ENCODE measurements at places on chromosomes 4 and X. TPM values are rescaled to one million over a fixed set of nuclear protein-coding genes. Genes with fewer than 3 reads are reported as not detected.

PHOX2B gene
- total RNA-seq: not detected

FGF5 gene
- 0.15 TPM for total RNA-seq

HPGD gene
- total RNA-seq: not detected

ITIH6 gene
- not detected for total RNA-seq

GRCh38 chrX:8868070-8868773 lies 67.0 kb upstream of the FAM9A start:
- no peak for DNase-seq

DNA sequence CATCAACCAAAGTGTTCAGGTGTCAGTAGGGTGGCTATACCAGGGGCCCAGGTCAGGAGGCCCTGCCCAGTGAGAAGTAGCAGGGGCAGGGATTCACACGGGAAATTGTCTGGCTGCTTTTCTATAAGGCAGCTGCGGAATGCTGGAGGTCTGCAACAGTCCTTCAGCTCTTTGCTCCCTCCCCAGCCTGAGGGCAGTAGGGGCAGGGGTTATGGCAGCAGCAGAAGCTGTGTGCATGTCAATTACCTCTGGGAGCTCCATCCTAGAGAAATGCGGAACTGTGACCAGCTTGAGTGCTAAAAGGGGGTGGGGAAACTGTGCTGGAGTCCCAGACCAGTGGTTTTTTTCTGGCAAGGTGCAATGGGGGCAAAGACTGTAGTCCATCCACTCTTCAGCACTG lies 810.4 kb downstream of the PCDH7 start:
- no peak for DNase-seq

- peak; percentile 51 for DNase-seq
These were observed 53.8 kb upstream of the OTUD4 start for GRCh38 chr4:145234091-145234706.

DNA sequence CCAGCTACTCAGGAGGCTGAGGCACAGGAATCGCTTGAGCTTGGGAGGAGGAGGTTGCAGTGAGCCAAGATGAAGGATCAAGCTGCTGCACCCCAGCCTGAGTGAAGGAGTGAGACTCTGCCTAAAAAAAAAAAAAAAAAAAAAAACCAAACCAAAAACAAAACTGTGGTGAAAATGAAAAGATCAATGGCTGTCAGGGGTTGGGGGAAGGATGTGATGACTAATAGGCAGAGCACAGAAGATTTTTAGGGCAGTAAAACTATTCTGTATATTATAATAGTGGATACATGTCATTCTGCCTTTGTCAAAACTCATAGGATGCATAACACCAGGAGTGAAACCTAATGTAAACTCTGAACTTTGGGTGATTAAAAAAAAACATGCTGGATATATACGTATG lies 69.9 kb upstream of the ELOVL6 start:
- no peak for DNase-seq

- no peak for DNase-seq
These were observed 37.9 kb upstream of the TRPC3 start for GRCh38 chr4:121989715-121990114.

- no peak for DNase-seq
These were observed 338.7 kb upstream of the MAOA start for GRCh38 chrX:43317378-43317777.

DNA sequence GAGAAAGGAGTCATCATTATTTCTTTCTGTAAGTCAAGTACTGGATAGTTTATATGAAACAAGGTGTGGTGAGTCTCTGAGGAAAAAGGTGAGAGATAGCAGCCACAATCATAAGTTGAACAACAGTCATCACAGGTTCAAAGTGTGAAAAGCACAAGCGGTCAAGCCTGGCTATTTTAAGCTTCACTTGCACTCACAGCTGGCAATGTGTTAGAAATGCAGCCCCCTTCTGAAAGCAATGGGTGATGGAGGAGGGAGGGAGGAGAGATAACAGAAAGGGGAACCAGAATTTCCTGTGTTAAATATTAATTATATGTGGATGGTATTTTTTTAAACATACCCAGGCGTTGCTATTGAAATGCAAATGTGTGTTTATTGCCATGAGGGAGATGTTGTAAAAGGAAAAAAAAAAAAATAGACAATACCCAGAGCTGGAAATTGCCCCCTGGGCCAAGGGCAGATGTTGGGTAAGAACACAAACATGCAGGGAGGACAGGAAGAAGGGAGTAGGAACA lies 26.9 kb upstream of the BMP3 start:
- no peak for DNase-seq

DNA sequence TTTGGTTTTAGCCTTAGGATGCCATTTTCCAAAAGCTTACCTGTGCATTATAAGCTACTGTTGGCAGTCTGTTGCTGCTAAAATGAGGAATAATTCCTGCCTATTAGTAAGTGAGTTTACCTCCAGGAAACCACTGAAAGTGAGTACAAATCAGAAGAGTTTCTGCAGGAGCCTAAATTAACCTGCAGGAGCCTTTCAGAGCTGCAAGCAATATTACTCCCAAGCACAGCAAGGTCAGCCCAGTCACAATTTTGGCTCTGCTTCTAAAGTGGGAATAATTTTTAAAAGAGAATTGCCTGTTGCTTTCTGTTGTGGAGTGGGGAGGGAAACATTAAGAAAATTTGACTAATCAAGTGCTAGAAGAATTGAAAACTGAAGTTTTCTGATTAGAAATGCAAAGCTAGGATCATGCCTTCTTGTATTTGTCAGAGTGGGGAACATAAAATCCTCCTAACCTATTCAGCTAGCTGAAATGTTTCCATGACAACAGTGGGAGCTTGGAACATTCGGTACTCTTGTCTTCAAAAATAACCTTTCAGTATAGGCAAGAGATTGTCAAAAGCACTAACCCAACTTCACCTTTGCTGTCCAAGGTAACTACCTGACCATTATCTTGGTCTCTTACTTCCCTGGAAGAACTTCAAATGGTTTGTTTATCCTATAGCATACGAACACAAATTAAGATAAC lies 193.2 kb downstream of the COMMD8 start:
- no peak for DNase-seq

GRCh38 chr4:52248820-52249219 lies 197.7 kb downstream of the SPATA18 start:
- DNase-seq: no peak

DNA sequence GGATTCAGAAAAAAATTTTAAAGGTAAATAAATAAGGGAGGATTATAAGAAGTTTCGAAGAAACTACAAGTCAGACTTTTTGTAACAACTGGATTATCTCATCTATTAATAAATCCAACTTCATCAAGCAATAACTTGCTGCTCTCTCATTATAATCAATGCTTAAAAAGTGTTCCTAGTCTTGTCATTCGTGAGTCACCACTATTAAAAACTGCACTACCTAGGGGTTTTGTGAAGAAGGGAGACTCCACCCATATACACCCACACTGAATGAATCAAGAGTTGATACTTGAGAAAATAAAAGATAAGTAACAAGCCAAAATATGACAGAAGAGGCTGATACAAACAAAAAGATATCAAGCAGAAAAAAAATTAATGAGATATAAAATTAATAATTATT lies 360.5 kb downstream of the ZNF674 start:
- DNase-seq: no peak

All from SJCRH30 (cell line).